ENCODE measurements at places on chromosomes 16 and 17. TPM values are rescaled to one million over a fixed set of nuclear protein-coding genes. Genes with fewer than 3 reads are reported as not detected.

GRCh38 chr17:51119415-51120356, 982 bp downstream of the SPAG9 start:
- DNase-seq = peak; percentile 38

DNA sequence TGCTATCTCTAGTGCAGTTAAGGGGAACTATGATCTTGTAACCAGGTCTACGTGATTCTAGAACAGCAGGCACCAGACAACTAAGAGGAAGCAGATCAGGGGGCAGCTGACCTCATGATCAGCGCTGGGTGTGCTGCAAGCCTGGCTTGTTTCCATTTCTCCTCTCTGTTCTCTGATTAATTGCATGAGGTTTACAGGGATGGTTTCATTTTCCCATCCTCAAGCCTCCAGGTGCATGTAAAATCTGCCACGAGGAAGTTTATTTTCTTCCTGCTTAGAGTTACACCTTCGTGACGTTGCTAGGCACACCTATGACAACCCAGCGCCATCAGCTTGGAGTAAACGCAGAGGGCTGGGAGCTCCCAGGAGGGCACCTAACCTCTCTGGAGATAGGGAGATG, 4.3 kb upstream of the NUPR1 start:
- no peak for DNase-seq

DNA sequence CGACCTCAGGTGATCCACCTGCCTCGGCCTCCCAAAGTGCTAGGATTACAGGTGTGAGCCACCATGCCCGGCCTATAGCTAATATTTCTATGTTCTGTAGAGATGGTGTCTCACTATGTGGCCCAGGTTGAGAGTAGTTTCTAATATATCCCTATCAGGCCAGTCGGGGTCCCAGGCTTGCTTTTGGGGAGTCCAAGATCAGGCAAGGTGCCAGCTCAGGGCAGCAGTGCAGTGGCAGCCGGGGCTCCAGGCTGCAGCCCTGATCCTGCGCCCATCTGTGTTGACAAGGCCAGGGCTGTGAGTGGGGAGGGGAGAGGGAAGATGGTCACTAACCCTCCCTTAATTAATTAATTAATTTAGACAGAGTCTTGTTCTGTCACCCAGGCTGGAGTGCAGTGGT, 77.6 kb upstream of the CDC42EP4 start:
- DNase-seq = no peak

GRCh38 chr17:60481604-60482003, 44.4 kb downstream of the APPBP2 start:
- DNase-seq = no peak

DNA sequence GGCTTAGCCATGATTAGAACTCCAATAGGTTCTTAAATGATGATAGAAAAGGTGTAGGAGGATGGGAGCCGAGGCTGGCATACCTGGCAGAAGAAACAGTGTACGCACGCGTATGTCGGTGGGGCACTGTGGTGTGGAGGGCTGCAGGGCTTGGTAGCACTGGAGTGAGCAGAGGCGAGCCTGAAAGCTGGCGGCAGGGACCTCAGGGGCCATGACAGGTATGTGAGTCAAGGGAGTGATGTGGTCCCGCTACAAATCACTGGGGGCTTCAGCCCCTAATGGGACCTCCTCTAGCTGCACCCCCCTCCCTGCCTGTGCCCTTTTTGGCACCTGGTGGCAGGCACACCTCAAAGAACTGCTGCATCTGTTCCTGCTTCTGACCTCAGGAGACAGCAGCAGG, 67.3 kb downstream of the RAI1 start:
- no peak for DNase-seq

DNA sequence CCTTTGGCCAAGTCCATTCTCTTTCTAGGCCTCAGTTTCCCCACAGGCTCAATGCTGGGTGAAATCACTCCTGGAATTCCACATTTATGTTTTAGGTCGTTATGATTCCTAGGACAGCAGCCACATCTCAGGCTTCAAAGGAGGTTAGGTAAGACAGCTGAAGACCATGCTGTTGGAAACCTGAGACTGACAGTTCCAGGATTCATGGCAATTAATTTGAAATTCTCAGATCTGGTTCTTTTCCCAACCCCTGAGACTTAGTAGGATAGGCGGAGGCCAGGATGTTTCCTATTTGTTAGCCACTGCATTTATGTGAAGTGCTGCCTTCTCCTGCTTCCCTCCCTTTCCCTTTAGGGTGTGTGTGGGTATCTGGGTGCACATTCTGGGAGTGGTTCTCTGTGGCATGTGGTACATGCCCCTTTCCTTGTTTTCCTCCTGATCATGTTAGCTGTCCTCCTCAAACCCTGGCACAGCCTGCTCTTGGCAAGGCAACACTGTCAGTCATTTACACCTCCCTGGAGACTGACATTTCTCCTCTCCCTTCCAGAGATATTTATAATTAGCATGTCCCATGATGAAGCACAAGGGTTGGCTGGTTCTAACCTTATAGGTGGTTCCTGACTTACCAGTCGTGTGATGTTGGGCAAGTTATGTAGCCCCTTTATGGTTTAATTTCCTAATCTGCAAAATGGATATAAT, 91.4 kb upstream of the SALL1 start:
- no peak for DNase-seq

DNA sequence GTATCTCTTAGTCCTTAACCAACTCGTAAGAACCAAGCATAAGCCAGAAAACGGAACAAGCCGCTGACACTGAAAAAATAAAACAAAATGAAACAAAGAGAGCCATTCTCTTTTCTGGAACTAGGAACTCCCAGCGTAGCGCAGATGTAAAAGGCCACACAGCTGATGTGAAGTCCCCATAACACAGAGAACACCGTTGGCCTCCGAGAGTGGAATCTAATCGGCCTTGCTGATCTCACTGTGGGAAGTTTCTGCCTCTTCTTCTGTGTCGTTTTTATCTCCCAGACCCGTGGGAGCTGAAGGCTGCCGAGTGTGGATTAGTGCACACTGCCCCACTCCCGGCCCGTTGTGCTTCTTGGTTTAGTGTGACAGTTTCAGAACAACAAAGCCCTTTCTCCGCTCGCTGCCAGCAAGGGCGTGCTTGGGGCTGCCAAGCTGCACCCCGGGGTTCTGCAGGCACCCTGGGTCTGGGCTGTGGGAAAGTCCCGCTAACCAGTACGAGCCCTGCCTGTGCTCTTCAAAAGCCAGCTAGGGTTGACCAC, 21.7 kb downstream of the TTYH2 start:
- no peak for DNase-seq

The CANT1 gene
- total RNA-seq = 97.1 TPM

Data from HCT116 (cell line).